CMK (cell line): ENCODE measurements at places on chromosomes 1 and 21.

DNA sequence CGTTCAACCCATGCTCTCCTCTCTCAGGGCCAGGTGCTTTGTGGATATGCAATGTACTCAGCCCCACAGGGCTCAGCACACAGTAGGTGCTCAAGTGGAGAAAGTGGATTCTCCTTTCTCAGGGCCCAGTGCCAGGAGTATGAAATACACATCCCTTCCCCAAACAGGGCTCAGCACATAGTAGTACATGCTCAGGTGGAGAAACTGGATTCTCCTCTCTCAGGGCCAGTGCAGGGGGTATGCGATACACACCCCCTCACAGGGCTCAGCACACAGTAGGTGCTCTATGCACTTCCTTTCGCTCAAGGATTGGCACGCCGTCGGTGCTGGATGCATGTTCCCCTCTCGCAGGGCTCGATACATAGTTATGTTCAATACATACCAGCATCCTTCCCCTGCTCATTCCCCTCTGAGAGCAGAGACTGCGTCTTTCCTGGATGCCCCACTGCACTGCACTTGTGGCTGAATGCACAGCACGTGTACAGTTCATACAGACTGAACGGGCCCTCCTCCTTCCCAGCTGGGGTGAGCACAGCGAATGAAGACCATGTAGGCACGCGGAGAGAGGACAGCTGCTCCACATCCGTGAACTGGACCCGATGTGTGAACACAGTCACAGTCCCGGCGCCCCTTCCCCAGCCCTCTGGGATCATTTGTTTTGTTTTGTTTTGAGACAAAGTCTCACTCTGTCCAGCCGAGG, 16.6 kb upstream of the DISP3 start:
- DNase-seq: no peak

GRCh38 chr1:184755226-184756065, 788 bp upstream of the EDEM3 start:
- no peak for DNase-seq

DNA sequence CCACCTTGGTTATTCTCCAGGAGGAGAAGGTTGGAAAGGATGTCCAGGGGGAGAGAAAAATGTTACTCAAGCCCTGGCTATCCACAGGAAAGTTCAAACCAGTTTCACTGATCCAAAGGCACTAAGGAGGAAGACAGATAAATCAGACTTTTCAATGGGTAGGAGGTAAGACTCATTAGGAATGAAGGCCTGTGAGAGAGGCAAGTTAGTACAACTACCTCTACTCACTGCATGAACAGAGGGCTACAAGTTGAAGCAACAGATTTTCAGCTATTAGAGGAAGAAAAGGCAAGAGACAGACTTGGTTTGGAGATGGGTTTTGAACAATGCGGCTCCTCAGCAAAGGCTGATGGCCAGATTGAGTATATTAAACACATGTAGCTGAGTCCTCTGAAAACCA, 16.9 kb downstream of the CD160 start:
- no peak for DNase-seq

DNA sequence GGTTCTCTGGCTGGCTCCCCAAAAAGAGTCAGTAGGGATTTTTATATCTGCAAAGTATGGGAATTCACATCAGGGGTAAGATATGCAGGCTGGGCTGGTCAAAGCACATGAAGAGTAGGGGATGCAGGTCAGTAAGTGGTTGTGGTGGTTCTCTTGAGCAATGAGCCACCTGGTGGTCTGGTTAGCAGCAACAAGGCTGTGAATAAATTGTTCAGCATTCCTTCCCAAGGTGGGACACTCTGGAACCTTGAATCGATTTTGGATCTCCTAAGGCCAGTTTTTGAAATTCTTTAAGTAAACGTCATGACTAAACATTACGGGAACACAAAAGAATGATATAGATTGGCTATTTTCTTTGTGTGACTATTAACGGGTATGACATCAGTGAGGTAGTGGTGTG, 563.0 kb upstream of the NEGR1 start:
- DNase-seq: no peak

DNA sequence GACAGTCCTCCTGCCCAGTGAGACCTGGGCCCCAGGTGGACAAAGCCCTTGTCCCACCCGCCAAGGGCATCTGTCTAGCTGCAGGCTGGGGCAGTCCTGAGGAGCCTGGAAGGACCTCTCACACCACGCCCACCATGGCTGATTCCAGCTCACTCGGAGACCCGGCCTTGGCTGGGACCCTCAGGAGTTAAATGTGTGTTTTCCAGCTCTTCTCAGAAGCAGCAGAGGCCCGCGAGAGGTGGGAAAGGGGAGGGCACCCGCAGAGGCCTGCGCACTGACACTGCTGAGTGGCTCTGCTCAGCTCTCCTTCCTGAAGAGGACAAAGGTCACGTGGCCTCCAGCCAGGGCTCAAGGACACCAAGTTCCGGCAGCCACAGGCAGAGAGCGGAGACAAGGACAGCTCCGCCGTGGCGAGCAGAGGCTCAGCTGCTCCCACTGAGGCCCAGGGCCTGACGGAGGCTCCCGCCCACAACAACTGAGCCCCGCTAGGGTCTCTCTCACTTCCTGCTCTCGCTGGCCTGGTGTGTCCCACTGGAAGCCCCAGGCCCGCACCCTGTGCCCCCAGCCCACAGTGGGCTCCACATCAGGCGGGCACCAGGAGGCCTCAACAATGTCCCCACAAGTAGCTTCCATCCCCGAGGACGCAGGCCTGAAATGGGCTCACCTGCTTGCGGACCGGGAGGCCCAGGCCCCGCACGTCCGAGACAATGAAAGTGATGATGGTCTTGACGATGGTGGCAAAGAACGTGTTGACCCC, 16.9 kb downstream of the SLC19A1 start:
- no peak for DNase-seq

DNA sequence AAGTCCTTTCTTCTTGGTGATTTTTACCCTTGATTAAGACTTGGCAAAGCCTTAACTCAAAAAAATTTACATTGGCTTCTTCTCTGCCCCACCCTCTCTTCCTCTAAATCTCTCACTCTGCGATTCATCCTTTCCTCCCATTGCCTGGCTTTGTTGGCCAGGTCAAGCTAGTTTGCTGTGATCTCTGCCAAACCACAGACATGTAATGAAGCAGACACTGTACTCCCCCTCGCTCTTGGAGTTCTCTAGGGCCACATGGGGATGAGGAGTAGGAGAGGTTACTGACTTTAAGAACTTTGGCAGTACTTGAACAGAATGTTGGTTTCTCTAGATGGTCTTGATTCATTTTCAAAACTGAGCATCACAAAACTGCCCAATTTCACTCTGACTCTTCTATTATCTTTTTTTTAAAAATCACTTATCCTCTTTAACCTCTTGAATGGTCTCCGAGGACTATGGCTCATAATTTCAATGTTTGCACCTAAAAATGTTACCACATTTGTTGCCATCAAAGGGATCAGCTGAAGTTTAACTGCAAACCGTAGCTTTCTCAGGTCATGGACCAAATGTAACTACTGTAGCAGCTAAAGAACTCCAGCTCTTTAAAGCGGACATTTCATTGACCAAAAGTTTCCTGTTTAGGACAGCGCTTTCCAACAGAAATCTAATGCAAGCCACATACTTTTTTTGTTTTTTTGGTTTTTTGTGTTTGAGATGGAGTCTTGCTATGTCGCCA, 62.7 kb upstream of the IPO9 start:
- no peak for DNase-seq

DNA sequence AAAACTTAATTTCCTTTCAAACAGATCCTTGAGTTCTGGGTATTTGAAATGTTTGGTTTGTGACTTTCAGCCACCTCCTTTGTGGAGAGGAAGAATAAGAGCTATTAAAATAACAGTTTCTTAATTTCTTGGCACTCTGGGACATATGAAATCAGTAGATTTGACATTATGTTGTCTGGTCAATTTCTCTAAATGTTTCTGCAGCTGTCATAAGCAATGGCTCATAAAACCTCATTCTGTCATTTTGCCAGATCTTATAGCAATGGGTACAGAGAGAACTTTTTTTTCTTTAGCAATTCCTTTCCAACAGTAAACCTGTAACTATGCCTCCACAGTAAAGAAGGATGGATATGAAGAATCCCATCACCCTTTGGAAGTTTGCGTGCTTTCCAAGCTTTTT, 52.6 kb downstream of the LAMC1 start:
- no peak for DNase-seq

GRCh38 chr1:55623311-55623710, 408.1 kb upstream of the USP24 start:
- no peak for DNase-seq

DNA sequence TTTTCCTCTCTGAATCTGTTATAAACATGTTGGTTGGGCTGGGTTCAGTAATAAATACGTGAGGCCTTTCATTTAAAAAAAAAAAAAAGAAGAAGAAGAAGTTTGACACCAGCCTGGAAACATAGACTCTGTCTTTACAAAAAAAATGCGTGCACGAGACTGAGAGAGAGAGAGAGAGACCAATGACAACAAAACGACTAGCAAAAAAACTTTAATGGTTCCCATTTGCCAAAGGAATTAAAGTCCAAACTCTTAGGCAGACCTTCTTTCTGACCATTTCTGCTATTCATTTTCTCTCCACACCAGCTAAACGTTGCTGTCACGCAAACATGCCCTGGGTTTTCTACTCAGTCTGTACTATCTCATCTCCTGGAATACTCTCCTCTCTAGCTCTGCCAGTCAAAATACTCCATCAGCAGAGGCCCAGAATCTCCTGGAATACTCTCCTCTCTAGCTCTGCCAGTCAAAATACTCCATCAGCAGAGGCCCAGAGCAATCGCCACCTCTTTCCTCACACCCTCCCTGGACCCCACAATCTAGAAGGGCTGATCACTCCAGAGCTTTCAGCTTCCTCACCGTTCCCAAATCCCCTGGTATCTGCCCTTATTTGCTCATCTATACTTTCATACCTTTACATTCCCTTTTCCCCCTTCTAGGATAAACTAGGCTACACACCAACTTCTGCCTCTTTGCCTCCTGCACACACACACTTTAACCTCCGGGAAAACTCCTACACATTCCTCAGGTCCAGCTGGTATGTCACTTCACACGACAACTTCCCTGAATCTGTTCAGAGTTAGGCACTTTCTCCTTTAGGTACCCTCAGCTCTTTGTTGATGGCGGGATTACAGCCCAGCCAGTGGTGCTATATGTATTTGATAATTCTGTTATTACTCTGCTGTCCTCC, 100.0 kb downstream of the CDC7 start:
- no peak for DNase-seq

DNA sequence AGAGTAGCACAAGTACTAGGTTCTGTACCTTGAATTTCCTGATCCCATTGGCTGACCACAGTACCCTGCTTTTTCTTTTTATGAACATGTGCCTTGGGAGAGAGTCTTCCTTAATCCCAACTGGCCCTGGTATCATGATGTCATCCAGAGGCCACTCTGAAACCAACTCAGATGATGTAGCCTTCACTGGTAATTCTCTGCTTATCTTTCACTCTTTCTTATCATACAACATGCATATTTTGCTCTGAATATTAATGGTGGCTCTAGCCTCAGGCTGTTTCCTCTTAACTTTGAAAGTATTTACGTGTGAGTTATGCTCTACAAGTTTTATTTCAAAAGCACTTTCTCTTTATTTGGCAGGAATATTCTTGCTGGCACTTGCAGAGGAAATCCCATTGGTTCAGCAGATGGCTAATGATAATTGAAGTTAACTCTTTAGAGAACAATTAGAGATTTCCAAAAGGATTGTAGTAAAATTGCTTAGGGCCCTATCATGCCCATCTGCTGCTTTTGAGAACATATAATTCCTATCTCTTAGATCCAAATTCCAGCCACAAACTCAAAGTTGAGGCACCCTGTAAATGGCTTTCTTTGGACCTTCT, 86.1 kb downstream of the PTGER3 start:
- no peak for DNase-seq

GRCh38 chr1:51518586-51519047, 449 bp downstream of the EPS15 start:
- DNase-seq: no peak
